NCI-H510A (cell line): ENCODE measurements at places on chromosomes 1 and 21.

GRCh38 chr1:229230140-229230892, 40.6 kb upstream of the RAB4A start:
- DNase-seq: no peak

DNA sequence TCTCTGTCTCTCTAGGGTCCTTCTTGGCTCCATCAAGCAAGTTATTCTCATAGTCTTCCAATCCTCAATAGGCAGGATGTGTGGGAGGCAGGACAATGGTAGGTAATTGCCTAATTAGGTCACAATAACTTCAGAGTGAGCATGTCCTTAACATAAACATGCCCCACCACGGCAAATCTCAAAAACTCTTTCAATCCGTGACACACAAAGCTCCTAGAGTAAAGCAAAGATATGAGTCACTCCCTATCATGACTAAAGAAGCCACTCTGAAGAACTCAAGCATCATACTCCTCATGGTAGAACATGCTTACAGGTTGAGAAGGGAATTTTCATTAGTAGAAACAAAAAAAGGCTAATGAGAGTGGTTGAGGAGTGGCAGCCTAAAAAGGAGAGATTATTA, 4.9 kb downstream of the HAO2 start:
- DNase-seq: no peak

GRCh38 chr1:178933709-178934490, 63.0 kb upstream of the ANGPTL1 start:
- DNase-seq: no peak

DNA sequence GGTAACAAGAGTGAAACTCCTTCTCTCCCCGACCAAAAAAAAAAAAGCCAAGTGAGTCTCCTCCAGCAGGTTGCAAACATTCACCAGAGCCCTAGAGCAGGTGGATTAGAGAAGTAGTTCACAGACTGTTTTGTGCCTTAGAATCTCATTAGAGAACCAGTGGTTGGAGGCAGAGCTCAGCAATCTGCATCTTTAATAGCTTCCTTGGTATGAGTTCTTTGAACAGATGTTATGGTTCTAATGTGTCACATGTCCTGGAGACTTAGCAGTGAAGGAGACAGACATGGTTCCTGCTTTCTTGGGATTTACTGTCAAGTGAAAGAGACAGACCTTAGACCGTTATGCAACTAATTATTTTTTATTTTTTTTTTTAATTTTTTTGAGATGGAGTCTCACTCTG, 26.8 kb downstream of the SESN2 start:
- no peak for DNase-seq

- DNase-seq: no peak
These were observed 641 bp upstream of the CFAP107 start for GRCh38 chr1:12745126-12745991.

DNA sequence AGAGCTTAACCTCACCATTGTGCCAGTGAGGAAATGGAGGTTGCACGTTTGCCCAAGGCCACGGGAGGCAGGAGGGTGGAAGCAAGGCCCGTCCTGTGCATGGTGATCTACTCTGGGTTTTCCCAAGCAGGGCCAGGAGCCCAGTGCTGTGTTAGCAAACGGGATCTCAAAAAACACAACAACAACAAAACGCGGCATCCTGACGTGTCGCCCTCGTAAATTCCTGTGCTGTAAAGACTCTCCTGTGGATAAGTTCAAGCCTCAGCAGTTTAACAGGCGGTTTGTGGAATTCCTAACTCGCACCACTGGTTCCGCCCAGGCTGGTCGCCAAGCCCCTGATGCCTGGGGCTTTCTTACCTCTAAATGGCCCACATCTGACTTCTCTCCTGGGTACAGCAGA, 39.1 kb downstream of the TFF3 start:
- no peak for DNase-seq

GRCh38 chr1:197998110-197998509, 80.9 kb downstream of the LHX9 start:
- no peak for DNase-seq

DNA sequence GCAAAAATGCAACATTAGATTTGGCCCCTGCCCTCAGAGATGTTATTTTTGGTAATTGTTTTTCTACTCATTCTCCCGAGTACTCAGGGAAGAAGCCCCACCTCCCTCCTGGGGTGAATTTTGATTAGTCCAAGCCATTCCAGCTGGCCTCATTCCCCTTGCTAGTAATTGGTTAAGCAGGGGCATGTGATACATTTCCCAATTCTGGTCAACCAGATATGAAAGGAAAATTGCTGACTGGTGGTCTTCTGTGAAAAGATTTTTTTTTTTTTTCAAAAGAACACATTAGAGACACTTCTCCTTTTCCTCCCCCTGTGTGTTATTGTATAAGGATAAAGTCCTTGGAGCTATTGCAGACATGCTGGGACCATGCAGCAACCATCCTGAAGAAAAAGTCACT, 71.1 kb upstream of the AKT3 start:
- DNase-seq: no peak

- no peak for DNase-seq
These were observed 23.3 kb upstream of the CDK18 start for GRCh38 chr1:205481218-205481617.

DNA sequence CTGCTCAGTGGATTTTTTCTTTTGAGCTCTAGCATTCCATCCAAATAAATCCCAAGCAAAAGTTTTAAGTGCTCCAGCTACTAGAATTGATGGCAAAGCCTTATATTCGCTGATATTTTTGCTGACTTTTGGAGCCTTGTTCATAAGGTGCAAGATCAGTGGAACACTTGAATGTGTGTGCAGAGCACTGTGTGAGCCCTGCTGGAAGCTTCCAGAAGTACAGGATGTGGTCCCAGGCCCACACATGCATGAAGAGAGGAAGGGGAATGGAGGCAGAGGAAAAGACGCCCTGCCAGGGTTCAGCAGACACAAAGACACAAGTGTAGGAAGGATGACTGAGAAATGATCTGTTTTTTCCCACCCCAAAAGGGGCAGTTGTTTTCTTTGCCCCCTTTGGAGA, 169.4 kb downstream of the KCNJ6 start:
- no peak for DNase-seq

DNA sequence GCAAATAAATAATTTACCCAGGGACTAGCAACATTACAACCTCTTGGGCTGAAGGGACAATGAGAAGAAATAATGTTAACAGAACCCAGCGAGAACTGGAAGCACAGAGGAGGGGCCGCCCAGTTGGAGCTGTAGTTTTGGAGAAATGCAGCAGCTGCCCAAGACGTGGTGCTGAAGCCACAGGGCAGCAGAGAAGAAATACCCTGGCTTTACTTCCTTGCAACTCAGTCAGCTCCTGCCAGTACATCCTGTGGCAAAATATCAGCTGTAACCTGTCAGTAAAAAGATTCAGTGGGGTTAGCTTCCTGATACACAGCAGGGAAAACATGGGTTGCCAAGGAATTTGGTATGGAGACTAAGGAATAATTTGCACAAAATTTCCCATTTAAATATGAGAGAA, 283.6 kb upstream of the USP25 start:
- no peak for DNase-seq

DNA sequence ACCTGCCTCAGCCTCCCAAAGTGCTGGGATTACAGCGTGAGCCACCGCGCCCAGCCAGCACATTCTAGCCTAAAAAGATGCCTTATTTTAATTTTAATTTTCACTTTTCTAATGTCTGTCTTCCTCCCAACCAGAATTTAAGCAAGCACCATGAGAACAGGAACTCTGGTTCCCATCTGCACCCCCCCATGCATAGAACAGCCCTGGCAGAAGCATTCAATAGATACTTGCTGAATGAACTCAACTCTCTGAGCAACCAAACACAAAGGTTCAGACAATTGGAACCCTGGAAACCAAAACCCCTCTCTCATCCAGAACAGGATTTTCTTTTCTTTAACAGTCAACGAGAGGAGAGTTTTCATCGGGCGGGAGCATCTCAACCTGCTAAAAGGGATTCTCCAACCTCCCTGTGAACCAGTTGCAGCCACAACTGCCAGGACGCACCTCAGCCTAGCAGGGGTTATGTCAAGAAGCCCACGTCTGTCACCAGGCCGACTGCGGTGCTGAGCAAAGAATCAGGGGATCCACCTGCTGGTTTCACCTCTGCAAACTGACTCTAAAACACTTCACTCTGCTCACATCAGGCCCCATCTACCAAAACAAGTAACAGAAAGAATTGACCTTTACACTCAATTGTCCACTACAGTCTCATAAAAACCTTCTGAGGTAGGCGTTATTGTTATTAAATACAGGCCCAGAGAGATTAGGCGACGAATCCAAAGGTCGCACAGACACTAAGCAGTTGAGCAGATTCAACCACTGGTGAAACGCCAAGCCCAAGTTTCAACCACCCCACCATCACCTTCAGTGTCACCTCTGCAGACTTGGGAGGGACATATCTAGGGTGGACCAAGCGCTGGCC, 1.7 kb downstream of the KIAA2013 start:
- no peak for DNase-seq

DNA sequence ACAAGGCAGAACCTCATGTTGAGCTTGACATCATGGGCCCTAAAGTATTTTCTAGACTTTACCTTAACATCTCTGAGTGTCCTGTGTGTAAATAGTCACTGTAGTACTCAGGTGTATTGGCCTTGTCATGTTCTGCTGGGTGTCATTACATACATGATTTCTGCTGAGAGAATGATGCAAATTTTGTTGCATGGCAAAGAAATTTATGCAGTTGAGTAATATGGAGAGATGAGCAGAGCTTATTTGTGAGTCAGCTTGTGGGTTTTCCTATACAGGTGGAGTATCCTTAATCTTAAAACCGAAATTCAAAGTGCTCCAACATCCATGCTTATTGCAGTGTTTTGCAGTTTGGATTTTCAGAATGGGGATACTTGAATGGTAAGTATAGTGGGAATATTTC, 36.6 kb downstream of the RGL1 start:
- DNase-seq: no peak

DNA sequence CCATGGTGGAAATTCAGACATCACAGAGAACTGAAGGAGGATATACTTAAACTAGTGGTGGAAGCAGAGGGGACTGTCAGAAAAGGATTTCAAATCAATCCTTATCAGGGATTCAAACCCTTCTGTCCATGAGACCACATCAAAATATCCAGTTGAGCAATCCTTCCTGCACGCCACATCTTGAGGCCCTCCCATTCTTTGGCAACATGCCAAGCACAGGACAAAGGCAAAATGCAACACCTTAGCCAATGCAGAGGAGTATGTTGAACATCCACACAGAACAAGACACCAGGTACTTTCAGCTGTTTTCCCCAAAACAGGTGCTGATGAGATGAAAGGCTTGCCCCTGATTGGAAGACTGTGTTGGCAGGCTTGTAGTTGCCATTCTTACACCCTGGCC, 81.8 kb upstream of the PLXNA2 start:
- DNase-seq: no peak

GRCh38 chr1:8026976-8027747, 1.1 kb upstream of the ERRFI1 start:
- no peak for DNase-seq

DNA sequence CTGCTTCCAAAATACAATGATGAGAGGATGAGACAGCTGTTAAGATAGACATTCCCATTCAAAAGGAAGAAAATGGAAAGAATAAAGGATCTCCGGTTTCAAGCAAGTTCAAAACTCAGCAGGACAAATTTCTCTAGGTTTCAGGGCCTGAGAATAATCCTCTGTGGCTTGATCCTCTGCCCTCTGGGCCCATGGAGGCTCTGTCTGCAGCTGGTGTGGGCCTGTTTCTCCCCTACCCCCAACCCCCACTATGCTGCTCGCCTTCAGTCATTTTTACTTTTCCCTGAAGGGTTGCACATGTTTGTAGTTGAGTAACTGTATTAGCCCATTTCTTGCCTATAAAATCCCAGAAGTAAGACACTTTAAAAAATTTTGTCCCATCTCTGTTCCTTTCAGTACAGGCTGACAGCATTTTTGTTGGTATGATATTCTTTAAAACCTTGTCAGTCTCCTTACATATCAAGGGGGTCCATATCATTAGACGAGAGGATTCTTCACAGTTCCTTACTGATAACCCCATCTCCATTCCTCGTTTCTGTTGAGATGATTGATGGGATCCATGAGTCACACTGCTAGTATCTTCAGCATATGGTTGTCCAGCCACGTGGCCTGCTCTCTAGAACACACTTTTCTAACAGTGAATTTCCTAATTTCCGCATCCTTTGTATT, 10.5 kb downstream of the ZMYM4 start:
- no peak for DNase-seq

- DNase-seq: no peak
These were observed 4.2 kb downstream of the PROK1 start for GRCh38 chr1:110455151-110455550.

DNA sequence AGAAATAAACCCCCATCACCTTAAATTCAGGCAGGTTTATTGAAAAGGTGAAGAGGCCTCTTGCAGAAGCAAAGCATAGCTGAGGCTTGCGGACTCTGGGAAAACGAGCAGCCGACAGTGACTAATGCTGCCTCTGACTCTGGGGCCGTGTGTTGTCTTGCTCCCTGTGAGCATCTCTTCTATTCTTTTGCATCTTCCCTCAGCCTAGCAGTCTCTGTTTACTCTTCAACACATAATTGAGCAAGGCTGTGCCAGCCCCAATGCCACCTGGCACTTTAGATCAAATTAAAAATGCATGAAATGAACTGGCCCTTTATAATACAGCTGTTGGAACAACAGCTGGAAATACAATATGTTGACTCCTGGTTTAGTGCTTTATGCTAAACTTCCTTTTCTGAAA, 18.4 kb upstream of the REG4 start:
- peak; percentile 36 for DNase-seq

DNA sequence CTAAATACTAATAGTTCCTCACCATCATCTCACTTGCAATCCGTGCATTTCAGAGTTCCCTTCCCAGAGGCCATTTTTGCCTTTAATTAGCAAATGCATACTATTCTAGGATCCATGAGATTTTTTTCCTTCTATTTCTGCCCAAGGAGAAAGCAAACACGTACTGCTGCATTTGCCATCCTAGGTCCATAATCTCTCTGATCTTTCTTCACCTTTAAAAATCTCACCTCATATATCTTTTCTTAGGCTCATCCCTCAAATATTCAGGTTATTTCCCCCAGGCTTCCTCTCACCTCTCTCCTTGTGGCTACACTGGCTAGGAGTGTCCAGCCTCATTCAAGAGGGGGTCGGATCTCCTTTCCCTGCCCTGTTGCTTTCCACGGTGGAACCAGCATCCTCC, 338.6 kb downstream of the SETD4 start:
- no peak for DNase-seq

- DNase-seq: no peak
These were observed 229.6 kb upstream of the JUN start for GRCh38 chr1:59013276-59013927.
